Kidney (tissue), 22 donors: ENCODE measurements at places on chromosomes 7 and 10. TPM values are rescaled to one million over a fixed set of nuclear protein-coding genes. Genes with fewer than 3 reads are reported as not detected.

The TAS2R41 gene
- not detected for polyA plus RNA-seq

The ZNF804B gene
- not detected for polyA plus RNA-seq

The MYH16 gene
- polyA plus RNA-seq: not detected

The CFAP43 gene
- polyA plus RNA-seq: 3.1 TPM

The NKX2-3 gene
- polyA plus RNA-seq: not detected

The SEMA4G gene
- 23.5 TPM for polyA plus RNA-seq

The HPSE2 gene
- polyA plus RNA-seq: 1.4 TPM

The ADAMTS14 gene
- polyA plus RNA-seq: not detected

The DYDC1 gene
- not detected for polyA plus RNA-seq

The HMX3 gene
- not detected for polyA plus RNA-seq

The MYO3A gene
- polyA plus RNA-seq: 1.9 TPM

The PRSS37 gene
- not detected for polyA plus RNA-seq

The SEC61G gene
- polyA plus RNA-seq: 277 TPM

The TMEM130 gene
- 12.9 TPM for polyA plus RNA-seq

The ASIC3 gene
- 3.1 TPM for polyA plus RNA-seq

The PEX1 gene
- polyA plus RNA-seq: 16.9 TPM

The SLC18A2 gene
- 0.15 TPM for polyA plus RNA-seq

The LRRC18 gene
- polyA plus RNA-seq: not detected

The AHR gene
- polyA plus RNA-seq: 3.0 TPM

The LBX1 gene
- polyA plus RNA-seq: not detected

The FAM221A gene
- polyA plus RNA-seq: 8.7 TPM

The RBM20 gene
- 0.88 TPM for polyA plus RNA-seq

The KAZALD1 gene
- 9.7 TPM for polyA plus RNA-seq

The CPN1 gene
- polyA plus RNA-seq: 0.43 TPM

The NYAP1 gene
- 0.69 TPM for polyA plus RNA-seq

The RELN gene
- polyA plus RNA-seq: 0.95 TPM

The PRXL2A gene
- 101 TPM for polyA plus RNA-seq

The AKR1C4 gene
- not detected for polyA plus RNA-seq

The SPDYE8 gene
- not detected for polyA plus RNA-seq

The FGL2 gene
- 27.5 TPM for polyA plus RNA-seq

The FRMPD2 gene
- 0.34 TPM for polyA plus RNA-seq

The SPDYE11 gene
- not detected for polyA plus RNA-seq

The JAKMIP3 gene
- 0.13 TPM for polyA plus RNA-seq

The VWC2 gene
- 0.13 TPM for polyA plus RNA-seq

The MRLN gene
- polyA plus RNA-seq: 24.3 TPM

The DYDC2 gene
- 0.22 TPM for polyA plus RNA-seq
